ENCODE measurements at places on chromosomes 7 and 10. TPM values are rescaled to one million over a fixed set of nuclear protein-coding genes. Genes with fewer than 3 reads are reported as not detected.

AKR1C2 gene
- 1.5 TPM for total RNA-seq

CCL24 gene
- total RNA-seq: not detected

ZNF853 gene
- 0.88 TPM for total RNA-seq

NEUROG3 gene
- total RNA-seq: not detected

MSS51 gene
- total RNA-seq: 0.13 TPM

FAM25C gene
- not detected for total RNA-seq

COBL gene
- total RNA-seq: 1.2 TPM

GSTO2 gene
- 1.7 TPM for total RNA-seq

CFTR gene
- not detected for total RNA-seq

PRR15 gene
- not detected for total RNA-seq

COL28A1 gene
- total RNA-seq: not detected

AKR1E2 gene
- total RNA-seq: not detected
